ENCODE measurements at places on chromosomes 3 and 15.

- no peak for DNase-seq
Observed at GRCh38 chr3:7508821-7509220, 647.9 kb downstream of the GRM7 start.

- DNase-seq, result no peak
Observed at GRCh38 chr3:29887451-29887850, 606.6 kb downstream of the RBMS3 start.

GRCh38 chr3:61315871-61316270, 64.6 kb upstream of the FHIT start:
- no peak for DNase-seq

DNA sequence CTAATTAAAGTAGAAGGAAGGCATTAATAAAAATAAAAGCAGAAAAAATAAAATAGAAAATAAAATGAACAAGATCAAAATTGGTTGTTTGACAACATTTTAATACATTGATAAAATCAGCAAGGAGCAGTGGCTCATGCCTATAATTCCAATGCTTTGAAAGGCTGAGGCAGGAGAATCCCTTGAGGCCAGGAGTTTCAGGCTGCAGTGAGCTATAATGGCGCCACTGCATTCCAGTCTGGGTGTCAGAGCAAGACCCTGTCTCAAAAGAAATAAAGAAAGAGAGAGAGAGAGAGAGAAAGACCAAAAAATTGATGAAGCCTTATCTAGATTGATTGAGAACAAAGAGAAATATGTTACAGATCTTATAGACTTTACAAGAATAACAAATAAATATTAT, 2.1 kb downstream of the XCR1 start:
- no peak for DNase-seq

DNA sequence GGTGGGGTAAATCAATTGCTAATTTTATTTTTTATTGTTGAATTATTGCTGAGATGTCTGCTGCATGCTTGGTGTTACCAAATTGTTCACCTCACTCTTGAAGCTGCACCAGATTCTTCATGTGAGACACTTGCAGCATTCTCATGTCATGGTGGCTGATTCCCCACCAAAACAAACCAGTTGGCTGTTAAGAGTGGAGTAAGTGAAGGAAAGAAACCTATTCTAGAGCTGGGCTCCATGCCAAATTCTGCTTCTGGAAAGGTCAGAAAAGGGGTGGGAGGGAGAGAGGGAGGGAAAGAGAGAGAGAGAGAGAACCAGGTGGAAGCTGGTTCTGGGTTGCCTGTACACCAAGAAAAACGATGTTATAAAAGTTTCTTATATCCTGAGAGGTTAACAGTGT, 317.5 kb upstream of the THRB start:
- no peak for DNase-seq

All from effector memory CD8-positive, alpha-beta T cell (primary cell).